ENCODE measurements at places on chromosomes 7 and 10.

GRCh38 chr10:14753441-14753840 is 21.3 kb downstream of the FAM107B start:
- no peak for DNase-seq

DNA sequence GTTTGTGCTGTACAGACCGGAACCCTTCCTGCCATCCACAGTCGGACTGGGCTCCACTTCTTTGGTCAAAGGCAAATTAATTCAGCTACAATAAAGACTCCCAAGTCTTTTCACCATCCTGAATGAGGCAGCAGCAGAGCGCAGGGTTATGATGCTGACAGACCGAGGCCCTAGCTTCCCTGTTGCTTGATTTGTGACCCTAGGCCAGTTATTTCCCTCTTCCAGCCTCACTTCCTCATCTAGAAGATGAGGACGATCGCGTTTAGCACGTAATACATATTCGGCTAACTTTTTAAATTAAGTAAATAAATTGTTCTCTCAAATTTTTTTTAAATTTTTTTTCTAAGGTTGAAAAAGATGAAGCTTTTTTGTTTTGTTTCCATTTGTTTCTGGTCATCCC is 18.1 kb downstream of the ADRB1 start:
- no peak for DNase-seq

DNA sequence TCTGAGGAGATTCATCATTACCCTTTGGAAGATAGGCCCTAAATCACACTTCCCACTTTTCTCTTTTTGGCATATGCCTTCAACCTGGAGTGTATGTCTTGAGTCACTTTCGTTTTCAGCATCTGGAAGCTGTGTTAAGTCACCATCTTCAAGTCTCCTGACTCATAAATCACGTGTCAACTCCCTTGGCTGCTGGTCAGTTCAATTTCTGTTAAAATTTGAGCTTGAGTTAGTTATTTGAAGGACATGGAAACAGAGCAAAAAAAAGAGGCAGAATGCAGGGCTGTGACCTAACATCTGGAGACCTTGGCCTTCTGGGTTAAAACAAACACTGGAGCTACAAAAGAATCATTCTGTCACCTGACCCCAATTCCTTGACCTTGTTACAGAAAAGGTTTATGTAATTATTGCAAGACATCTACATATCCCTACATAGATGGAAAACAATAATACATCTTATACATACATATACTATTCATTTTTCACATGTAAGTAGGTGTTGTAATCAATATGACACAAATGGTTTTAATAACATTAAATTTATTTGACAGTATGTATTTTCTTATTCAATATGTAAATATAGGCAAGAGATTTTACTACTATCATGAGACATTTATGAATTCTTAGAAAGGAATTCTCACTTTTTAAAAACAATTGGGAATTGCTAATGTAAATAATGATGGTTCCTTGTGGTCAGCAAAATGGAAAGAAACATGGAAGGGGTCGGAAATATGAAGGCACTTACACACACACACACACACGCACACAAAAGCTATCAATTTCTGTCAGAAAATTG is 169.7 kb upstream of the PHYHIPL start:
- DNase-seq = no peak

DNA sequence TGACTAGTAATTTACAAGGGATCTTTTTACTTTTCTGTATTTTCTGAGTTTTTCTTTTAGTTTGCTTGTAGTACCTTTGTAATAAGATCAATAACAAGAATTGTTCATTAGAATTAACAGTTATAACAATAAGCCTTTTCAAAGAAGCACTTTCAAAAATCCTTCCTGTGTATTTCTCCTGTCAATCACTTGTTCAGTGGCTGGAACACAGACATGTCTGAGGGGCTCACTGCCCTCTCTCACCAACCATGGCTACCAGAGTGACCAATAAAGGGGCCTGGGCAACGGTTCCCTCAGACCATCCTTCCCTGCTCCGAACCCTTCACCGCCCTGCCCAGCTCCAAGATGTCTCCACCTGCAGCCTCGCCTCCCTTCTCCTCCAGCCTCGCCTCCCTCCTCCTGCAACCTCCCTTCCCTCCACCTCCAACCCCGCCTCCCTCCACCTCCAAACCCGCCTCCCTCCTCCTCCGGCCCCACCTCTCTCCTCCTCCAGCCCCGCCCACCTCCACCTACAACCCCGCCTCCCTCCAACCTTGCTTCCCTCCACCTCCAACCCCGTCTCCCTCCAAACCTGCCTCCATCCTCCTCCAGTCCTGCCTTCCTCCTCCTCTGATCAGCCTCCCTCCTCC is 353.4 kb downstream of the TNS3 start:
- DNase-seq = no peak

Data from activated CD4-positive, alpha-beta T cell treated with anti-CD3 and anti-CD28 coated beads, Interleukin-2, amount 10 ng/mL, durations not matched to agents 7 days and 5 days (primary cell).